ENCODE measurements at places on chromosomes 11 and 22.

- no peaks in the 10 kb centered on the region for H3K27me3 ChIP-seq
- peaks cover 11% of the 10 kb centered on the region for H3K4me1 ChIP-seq
- no peak overlapping the region for H3K4me3 ChIP-seq
- H3K27ac ChIP-seq = peak overlapping the region; percentile 6
- H3K36me3 ChIP-seq = peaks cover 21% of the 10 kb centered on the region
Observed at GRCh38 chr11:12516387-12517105, 139.2 kb downstream of the PARVA start.

DNA sequence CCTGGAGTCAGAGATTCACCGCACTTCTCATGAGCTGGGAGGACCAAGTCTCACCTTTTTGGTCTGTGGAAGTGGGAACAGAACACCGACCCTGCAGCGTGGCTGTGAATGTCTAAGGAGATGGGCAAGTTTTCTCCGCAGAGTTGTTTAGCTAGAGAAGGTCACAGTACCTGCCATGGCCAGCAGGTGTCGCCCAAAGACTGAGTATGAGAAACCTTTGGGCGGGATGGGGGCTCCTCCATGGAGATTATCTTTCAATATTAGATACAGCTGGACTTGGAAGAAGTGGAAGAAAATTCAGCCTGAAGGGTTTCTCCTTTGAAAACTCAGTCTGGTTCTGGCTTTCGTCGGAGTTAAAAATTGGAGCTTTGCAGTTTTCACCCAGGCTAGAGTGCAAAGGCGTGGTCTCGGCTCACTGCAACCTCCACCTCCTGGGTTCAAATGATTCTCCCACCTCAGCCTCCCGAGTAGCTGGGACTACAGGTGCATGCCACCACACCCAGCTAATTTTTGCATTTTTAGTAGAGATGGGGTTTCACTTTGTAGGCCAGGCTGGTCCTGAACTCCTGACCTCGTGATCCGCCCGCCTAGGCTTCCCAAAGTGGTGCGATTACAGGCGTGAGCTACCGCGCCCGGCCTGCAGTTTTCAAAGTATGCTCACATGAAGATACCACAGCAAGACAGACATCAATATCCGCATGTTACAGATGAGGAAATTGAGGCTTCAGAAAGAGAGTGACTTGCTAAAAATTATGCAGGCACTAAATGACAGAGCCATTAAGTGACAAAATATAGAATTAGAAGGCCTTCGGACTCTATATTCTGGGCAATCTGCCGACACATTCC is 10.7 kb upstream of the DSCAML1 start:
- peaks cover 43% of the 10 kb centered on the region for H3K27me3 ChIP-seq
- H3K4me1 ChIP-seq = peaks cover 31% of the 10 kb centered on the region
- H3K4me3 ChIP-seq = no peak overlapping the region
- H3K36me3 ChIP-seq = no peaks in the 10 kb centered on the region

- DNase-seq = no peak
- H3K27ac ChIP-seq = no peak overlapping the region
- no peaks in the 10 kb centered on the region for H3K36me3 ChIP-seq
- no peaks in the 10 kb centered on the region for H3K4me1 ChIP-seq
- H3K27me3 ChIP-seq = peaks cover 3% of the 10 kb centered on the region
- no peak overlapping the region for H3K4me3 ChIP-seq
Observed at GRCh38 chr22:34878171-34878570, 187.8 kb upstream of the ISX start.

GRCh38 chr11:85137597-85137996 is 489.5 kb downstream of the DLG2 start:
- no peak overlapping the region for H3K4me3 ChIP-seq
- no peaks in the 10 kb centered on the region for H3K27me3 ChIP-seq
- DNase-seq = no peak
- no peaks in the 10 kb centered on the region for H3K36me3 ChIP-seq

- H3K27me3 ChIP-seq = no peaks in the 10 kb centered on the region
- H3K4me3 ChIP-seq = no peak overlapping the region
- DNase-seq = no peak
- H3K4me1 ChIP-seq = peaks cover 20% of the 10 kb centered on the region
Observed at GRCh38 chr11:34145847-34146381, 40.5 kb downstream of the NAT10 start.

GRCh38 chr22:48708558-48709245 is 1119.0 kb downstream of the BRD1 start:
- no peak overlapping the region for H3K4me3 ChIP-seq
- no peak overlapping the region for H3K27ac ChIP-seq
- H3K4me1 ChIP-seq = peaks cover 9% of the 10 kb centered on the region
- H3K36me3 ChIP-seq = no peaks in the 10 kb centered on the region
- DNase-seq = no peak
- no peaks in the 10 kb centered on the region for H3K27me3 ChIP-seq

- peaks cover 16% of the 10 kb centered on the region for H3K4me1 ChIP-seq
- DNase-seq = no peak
- peak overlapping the region; percentile 43 for H3K27ac ChIP-seq
- no peaks in the 10 kb centered on the region for H3K36me3 ChIP-seq
- H3K4me3 ChIP-seq = peak overlapping the region; percentile 82
- H3K27me3 ChIP-seq = peaks cover 58% of the 10 kb centered on the region
Observed at GRCh38 chr11:61579676-61580270, 1.1 kb downstream of the SYT7 start.

GRCh38 chr11:46162700-46163099 is 41.4 kb upstream of the PHF21A start:
- no peak overlapping the region for H3K27ac ChIP-seq
- H3K4me1 ChIP-seq = peaks cover 7% of the 10 kb centered on the region
- DNase-seq = no peak
- H3K4me3 ChIP-seq = no peak overlapping the region
- H3K27me3 ChIP-seq = peaks cover 13% of the 10 kb centered on the region

DNA sequence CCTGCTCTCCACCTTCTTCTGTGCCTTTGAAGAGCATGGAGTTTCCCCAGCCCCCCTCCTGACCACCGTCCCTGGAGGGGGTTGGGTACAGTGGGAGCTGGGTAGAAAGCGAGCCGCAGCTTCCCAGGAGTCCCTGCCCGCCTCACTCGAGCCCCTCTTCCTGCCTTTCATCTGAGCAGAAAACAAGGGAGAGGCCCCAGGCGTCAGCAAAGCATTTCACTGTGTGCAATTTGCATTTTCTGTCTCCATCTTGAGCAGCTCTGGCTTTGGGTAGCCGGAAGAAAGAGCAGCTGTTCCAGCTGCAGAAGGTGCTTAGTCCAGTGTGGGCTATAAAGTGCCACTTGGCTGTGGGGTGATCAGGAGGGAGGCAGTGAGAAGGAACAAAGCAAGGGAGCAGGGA is 229.7 kb downstream of the CEP164 start:
- no peak for DNase-seq
- no peaks in the 10 kb centered on the region for H3K4me1 ChIP-seq
- H3K27ac ChIP-seq = no peak overlapping the region
- H3K4me3 ChIP-seq = no peak overlapping the region

DNA sequence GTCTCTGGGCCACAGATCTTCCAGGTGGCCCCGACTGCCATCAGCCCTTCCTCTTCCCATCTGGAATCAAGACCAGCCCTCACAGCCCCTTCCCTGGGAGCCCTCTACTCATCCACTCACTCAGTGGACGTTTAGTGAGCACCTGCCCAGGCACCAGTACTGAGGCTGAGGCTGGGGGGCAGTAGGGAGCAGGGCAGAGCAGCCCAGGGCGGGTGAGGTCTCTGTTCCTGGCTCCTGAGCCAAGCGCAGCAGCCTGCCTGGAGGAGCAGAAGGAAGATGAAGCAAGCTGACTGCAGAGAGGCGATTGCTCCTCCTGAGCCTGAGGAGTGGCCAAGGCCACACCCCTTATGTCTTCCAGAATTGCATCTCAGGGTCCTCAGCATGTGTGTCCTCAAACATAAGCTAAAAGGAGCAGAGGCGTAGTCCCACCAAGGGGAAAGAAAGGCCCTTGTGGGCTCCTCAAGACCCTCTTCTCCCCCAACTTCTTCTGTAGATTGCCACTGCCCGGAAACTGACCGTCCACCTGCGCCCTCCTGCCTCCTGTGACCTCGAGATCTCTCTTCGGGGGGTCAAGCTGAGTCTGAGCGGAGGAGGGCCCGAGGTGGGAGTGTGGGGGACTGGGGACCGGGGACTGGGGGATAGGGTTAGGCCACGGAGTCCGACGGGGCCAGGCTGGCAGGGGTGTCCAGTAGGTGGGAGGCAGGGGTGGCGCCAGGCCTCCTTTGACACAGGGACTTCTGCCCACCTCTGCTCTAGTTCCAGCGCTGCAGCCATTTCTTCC is 5.8 kb downstream of the MAPK8IP2 start:
- peaks cover 15% of the 10 kb centered on the region for H3K27me3 ChIP-seq
- no peaks in the 10 kb centered on the region for H3K36me3 ChIP-seq
- no peak overlapping the region for H3K4me3 ChIP-seq
- DNase-seq = no peak
- no peak overlapping the region for H3K27ac ChIP-seq

DNA sequence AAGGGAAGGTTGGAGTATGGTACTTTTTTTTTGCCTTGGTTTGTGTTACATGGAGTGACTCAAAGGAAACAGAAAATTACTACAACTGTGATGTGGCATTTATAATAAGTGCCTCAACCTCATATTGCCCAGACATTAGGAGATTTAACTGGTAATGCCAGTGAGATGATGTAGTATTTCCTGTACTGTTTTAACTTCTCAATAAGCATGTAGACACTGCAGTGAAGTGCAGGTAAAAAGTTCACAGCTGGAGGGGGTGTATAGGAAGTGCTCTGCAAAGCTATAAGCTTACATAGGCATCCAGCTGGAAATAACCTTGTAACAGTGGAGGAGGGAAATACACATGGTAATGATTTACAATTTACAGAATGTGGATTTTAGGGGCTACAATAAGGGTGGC is 138.2 kb upstream of the MTMR2 start:
- peak overlapping the region; percentile 13 for H3K4me3 ChIP-seq
- peak overlapping the region; percentile 46 for H3K27ac ChIP-seq
- H3K36me3 ChIP-seq = peaks cover 13% of the 10 kb centered on the region
- H3K4me1 ChIP-seq = peaks cover 34% of the 10 kb centered on the region
- H3K27me3 ChIP-seq = no peaks in the 10 kb centered on the region
- DNase-seq = no peak

- no peak for DNase-seq
- H3K36me3 ChIP-seq = peaks cover 9% of the 10 kb centered on the region
- peaks cover 34% of the 10 kb centered on the region for H3K4me1 ChIP-seq
- no peak overlapping the region for H3K4me3 ChIP-seq
- no peaks in the 10 kb centered on the region for H3K27me3 ChIP-seq
- peak overlapping the region; percentile 75 for H3K27ac ChIP-seq
Observed at GRCh38 chr22:28999919-29000556, 61.6 kb downstream of the C22orf31 start.

- peaks cover 38% of the 10 kb centered on the region for H3K36me3 ChIP-seq
- no peaks in the 10 kb centered on the region for H3K4me1 ChIP-seq
- no peak for DNase-seq
- no peaks in the 10 kb centered on the region for H3K27me3 ChIP-seq
- H3K27ac ChIP-seq = no peak overlapping the region
- no peak overlapping the region for H3K4me3 ChIP-seq
Observed at GRCh38 chr11:63821411-63821810, 8.2 kb downstream of the SPINDOC start.
